Substantia nigra (tissue), 51 donors: ENCODE measurements at places on chromosomes 4 and X.

- DNase-seq = no peak
Observed at GRCh38 chrX:38036466-38036865, 30.1 kb downstream of the SYTL5 start.

DNA sequence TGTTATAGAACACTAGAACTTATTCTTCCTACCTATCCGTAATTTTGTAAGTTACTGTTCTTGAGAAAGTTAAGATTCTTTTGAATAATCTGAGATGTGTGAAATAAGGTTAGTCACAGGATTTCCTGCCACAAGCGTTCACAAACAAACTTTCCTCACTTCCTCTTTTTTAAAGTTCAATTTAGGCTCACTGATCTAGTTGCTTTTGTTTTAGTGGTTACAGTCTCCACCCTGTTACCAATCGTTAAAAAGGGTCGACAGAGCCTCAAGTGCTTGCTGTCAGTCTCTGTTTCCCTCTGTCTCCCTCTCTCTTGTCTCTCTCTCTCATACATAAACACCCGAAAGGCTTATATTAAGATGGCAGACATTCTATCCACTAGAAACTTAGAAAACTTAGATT, 35.9 kb upstream of the STK26 start:
- no peak for DNase-seq

GRCh38 chr4:72525938-72526337, 43.1 kb downstream of the ADAMTS3 start:
- no peak for DNase-seq

- no peak for DNase-seq
Observed at GRCh38 chr4:1543976-1544375, 137.7 kb upstream of the NKX1-1 start.
